Fibroblast of gingiva (primary cell): ENCODE measurements at places on chromosomes 12 and 14.

DNA sequence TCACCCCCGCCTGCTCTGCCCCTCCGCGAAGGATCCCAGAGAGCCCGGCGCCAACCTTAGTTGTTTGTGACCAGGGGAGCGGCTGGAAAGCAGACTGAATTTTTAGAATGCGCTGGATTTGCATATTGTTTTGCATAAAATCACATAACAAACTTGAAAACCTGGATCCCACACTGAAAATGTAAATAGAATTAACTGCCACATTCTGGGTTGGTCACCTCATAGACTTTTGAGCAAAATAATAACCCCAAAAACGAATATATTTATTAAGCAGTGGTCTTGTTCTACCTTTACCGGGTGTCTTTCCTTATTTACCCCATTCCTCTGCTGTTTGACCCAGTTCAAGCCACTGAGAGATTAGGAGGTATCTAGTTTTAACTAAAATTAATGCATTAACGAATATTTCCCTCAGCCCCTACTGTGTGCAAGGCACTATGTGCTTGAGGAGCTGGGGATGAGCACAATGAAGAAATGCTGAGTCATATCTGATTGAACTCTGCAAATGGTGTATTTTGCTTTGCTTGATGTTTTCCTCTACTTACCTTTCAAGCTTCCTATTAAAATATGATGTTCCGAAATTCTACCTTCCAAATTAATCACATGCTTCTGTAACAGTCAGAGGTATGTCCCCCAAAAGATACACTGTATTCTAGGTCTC, 438 bp upstream of the EGLN3 start:
- no peak for DNase-seq

- no peak for DNase-seq
Measured at GRCh38 chr14:43548368-43548767, 958.7 kb downstream of the FSCB start.

- DNase-seq = peak; percentile 12
Measured at GRCh38 chr14:75204116-75204515, 27.7 kb upstream of the TMED10 start.

DNA sequence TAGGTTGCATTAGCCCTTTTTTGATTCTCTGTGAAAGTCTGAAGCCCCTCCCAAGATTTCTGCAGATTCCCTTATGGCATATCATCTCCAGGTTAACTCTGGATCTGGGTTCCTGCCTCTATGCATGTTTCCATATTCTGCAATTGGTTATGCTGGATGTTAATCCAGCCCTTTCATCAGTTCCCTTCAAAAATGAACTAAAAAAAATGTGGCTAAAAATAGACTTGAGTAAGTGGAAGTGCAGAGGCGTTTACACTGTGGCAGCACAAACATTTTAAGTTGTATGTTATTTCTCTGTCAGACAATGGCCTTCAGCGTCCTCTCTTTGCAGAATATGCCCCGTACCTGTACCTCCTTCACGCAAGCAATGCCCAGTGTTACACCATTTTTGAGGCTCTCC, 11.4 kb downstream of the MGST1 start:
- no peak for DNase-seq

- no peak for DNase-seq
Measured at GRCh38 chr12:122602456-122602855, 75.4 kb downstream of the KNTC1 start.

- no peak for DNase-seq
Measured at GRCh38 chr12:125148316-125148715, 83.1 kb downstream of the AACS start.

DNA sequence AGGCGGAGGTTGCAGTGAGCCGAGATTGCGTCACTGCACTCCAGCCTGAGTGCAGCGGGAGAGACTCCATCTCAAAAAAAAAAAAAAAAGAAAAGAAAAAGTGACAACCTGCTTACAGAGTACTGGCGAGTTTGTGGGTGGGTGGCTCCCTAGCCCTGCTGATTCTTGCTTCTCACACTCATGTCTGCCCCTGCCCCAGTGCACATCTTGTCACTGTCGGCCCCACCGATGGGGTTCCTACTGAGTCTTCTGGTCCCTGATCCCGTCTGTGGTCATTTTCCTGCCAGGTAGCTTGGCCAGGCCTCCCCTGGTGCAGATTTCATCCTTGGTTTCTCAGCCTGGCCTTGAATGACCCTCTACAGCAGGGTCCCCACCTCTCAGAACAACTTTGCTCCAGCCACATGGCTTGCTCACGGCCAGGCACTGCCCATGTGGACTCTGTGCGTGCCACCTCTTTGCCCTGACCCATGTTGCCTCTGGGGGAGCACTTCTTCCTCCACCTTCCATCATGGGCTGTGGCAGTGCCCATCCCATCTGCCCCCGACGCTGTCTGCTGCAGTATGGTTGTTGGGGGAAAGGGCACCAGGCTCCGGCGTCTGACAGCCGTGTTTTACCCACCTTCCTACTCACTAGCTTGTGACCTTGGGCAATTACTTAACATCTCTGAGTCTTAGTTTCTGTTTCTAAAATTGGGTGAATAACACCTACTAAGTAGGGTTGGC, 2.1 kb upstream of the PTPN6 start:
- no peak for DNase-seq

DNA sequence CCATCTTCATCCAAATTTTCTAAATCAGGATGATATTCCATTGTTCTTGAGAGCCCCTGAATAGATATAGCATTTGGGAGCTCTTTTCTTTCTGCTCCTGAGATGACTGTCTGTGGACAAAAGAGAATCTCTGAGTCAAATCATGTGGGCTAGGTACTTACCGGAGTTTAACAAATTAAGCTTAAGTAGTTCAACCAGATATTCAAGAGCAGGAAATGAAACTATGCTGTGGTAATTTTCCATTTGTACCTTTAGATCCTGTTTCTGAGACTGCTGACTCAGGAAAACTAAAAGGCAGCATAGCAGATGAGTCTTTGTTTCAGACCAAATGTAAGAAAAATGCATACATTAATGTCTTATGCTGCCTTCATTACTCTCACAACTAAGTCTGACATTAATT, at the start of gene CLEC7A:
CLEC7A (minus strand) TSS at position 158 of the 400 bp plus-strand sequence; CDS start at position 41, 117 bp downstream.
- DNase-seq = no peak

DNA sequence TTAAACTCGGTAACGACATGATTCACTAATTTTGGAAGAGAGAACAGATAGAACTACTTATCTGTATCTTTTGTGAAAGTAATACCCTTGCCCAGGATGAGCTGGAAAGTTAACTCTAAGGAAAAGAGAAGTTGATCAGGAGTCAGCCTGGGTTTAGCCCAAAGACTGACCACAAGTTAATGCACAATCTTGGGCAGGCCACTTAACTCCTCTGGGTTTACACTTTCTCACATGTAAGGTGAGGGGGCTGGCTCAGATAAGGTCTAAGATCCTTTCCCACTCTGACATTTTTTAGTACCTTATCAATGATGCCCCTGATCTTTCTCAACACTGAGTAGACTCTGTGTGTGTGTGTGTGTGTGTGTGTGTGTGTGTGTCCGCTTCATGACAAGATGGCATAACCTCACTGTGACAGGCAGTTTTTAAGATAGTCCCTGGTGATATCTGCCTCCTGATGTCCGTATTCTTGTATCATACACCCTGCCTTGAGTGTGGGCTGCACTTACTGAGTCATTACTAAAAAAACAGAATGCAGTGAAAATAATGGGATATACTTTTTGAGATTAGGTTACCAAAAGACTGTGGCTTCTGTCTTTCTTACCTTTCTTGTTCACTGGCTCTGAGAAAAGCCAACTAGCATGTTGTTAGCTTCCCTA, 56.2 kb upstream of the CCDC198 start:
- no peak for DNase-seq

- peak; percentile 47 for DNase-seq
Measured at GRCh38 chr12:52181746-52182145, 10.1 kb downstream of the KRT80 start.

DNA sequence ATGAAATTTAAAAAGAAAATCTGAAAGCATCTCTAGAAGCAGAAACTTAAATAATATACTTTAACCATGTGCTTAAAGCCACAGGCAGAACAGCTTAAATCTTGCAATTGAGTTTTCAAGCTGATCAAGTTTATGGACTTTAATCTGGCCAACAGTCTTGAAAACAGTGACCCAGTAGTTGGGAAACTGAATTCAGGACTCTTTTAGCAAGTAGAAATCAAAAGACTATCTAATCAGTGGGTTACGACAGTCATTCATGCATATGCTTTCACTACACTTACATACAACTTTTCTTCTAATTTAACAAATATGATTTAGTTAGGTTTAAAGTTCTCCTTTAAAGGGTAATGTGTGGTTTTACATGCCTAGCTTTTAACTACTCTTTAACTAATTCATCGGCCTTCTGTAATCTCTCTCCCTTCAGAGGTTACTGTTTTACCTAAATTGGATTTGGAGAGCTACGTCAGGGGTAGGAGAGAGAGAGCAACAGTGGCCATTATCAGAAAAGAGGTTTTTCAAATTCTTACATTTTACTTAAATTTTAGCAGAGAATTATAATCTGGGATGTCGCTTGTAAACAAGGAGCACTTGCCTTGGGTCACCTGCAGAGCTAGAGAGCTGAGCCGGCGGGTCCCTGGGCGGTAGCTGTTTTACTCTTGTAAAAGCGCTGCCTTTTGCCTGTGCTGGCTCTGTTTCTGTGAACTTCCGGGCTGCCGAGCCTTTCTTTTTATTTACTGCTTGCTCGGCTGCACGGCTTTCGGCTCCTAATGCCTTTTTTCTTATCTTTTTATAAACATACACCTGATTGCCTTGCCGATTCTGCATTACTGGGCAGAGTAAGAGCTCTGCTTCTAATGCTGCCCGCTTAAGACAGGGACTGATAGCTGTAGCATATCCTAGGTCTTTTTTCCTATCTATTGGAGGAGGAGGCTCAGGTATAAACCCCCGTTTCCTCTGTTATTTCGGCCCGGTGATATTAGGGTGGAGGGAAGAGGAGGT, 17.4 kb upstream of the LYZ start:
- DNase-seq = no peak

GRCh38 chr14:74599321-74599761, 12.7 kb downstream of the LTBP2 start:
- DNase-seq = peak; percentile 76

- DNase-seq = no peak
Measured at GRCh38 chr12:4434706-4435425, 10.7 kb downstream of the FGF6 start.

- no peak for DNase-seq
Measured at GRCh38 chr12:122749569-122750332, 2.9 kb upstream of the DENR start.

DNA sequence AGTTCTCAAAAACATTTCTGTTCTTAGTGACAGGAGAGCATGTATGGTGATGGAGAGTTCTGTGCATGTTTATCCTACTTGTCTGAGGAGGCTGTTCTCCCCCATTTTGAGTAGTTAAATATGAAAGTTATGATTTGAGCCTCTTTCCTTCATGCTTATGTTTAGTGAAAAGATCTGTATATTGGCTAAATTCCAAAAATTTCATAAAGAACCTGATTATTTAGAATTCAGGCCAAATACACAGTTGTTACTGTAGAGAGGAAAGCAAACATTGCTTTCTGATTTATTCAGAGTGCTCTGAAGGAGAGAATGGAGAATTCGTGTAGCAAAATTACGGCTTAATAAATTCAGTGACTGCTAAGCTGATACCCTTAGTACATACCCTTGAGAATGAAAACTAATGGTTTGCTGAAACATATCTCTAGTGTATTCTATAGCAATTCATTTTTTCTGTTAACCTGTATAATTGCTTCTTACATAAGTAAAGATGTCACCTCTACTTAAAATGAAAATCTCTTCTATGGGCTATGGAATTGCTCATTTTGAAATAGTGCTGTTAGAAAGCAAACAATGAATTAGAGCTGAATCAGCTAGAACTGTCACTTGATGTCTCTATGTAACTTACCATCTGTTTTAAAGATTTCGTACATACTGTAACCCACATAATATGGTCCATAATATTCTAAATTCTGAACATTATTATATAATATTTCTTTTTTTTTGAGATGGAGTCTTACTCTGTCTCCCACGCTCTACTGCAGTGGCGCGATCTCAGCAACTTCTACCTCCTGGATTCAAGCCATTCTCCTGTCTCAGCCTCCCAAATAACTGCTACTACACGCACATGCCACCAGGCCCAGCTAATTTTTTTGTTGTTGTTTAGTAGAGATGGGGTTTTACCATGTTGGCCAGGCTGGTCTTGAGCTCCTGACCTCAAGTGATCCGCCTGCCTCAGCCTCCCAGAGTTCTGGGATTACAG, 417.0 kb upstream of the RGS6 start:
- DNase-seq = no peak

GRCh38 chr12:46835785-46836184, 10.0 kb upstream of the SLC38A4 start:
- no peak for DNase-seq

DNA sequence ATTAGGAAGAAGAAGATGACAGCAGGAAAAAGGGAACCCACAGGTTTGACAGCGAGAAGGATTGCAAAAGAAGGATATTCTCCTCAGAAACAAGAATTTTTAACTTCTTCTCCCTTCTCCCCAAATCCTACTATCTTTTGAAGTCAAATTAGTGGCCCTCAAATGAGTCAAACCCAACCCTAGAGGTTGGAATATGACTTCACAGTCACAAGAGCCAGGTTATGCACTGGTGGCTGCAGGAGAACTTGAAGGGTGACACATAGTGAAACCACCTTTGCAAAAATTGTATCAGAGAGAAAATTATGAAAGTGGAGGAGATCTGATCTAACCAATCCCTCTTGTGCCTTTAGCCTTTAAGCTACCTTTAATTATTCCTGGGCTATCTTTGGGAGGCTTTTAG, 386.2 kb upstream of the CCDC196 start:
- DNase-seq = no peak

DNA sequence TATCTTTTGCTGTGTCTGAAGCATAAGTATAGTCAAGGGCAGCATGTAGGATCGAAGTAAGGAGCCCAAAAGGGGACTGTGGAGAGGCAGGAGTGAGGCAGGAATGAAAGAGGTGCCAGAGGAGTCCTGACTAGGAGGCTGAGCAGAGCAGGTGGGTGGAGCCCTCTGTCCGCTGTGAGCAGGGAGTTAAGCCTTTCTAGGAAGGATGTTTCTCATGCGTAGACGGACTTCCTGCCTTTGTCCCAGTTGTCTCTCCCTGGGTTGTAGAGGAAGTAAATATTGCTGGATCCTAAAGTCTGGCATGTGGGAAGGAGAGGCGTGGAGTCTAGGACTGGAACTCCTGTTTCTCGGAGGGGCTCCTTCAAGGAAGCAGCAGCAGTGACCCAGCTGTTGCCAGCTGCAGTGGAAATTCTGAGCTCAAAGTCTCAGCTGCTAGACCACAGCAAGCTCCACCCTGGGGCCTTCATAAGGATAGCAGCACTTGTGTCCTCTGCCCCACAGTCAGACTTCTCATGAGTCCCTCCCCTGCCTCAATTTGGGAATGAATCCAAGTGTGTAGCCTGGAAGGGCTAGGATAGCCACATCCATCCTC, 44.0 kb downstream of the RBMS2 start:
- peak; percentile 79 for DNase-seq

- peak; percentile 15 for DNase-seq
Measured at GRCh38 chr14:70188659-70189455, at the start of gene SLC8A3. Gene SLC8A3, minus strand, starts transcription at chr14:70188951. Its CDS starts 20,529 bp downstream, at chr14:70168422.

- no peak for DNase-seq
Measured at GRCh38 chr12:48286665-48287064, 64.1 kb downstream of the ZNF641 start.

- DNase-seq = peak; percentile 77
Measured at GRCh38 chr14:53900499-53900898, 56.1 kb downstream of the BMP4 start.
